Posterior cingulate gyrus (tissue), 11 donors: ENCODE measurements at places on chromosomes 1 and 21.

- DNase-seq = no peak
Measured at GRCh38 chr21:15333951-15334350, 269.2 kb upstream of the NRIP1 start.

DNA sequence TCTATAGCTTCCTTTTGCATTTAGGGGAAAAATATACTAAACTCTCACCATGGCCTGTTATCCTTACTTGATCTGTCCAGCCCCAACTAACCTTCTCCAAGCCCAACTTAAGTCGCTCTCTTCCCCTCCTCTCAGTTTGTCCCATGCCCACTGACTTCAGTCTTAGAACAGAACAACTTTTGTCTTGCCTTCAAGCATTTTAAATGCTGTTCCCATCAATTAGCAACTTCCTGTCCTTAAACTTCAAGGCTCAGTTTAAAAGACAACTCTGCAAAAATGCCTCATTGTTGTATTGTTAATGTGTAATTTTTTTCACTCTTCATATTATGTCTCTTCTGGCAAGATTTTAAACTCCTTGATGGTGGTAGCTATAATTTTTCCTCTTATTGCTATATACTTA, 526.9 kb downstream of the NEGR1 start:
- no peak for DNase-seq

DNA sequence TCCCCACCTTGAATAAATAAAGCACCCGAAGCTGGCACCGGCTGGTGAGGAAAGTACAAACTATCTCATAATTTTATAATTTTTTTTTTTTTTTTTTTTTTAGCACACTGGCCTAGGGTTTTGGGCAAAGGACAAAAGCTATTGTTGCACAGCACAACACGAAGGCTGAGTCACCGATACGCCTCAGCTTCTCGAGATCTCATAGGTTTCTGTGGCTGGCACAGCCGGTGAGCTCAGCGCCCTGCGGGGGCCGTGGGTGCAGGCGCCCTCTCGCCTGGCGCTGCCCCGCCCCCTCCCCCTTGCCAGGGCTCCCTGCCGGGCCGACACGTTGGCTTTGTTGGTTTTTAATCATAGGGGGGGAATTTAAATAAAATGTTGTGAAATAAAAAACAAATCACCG, 17.2 kb downstream of the CASZ1 start:
- peak; percentile 61 for DNase-seq

DNA sequence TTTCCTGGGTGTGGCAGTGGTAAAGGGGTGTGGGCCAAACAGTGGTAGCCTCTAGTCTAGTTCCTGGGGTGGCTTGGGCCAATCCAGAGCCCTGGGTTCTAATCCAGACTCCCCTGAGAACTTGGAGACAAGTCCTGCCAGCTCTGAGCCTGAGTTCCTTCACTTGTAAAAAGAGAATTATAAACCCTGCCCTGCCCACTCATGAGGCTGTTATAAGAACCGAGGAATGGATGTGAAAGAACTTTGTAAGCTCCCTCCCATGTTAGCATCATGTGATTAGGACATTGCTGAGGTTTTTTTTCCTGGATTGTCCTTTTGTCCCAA, 131.0 kb downstream of the RRAGC start:
- DNase-seq = no peak

GRCh38 chr1:48023488-48023887, 26.3 kb upstream of the TRABD2B start:
- no peak for DNase-seq

GRCh38 chr1:9691108-9691445, 39.5 kb downstream of the PIK3CD start:
- DNase-seq = no peak

- DNase-seq = no peak
Measured at GRCh38 chr1:25676488-25676887, 59.9 kb downstream of the MAN1C1 start.

- no peak for DNase-seq
Measured at GRCh38 chr1:56824271-56824670, 5.1 kb upstream of the FYB2 start.

DNA sequence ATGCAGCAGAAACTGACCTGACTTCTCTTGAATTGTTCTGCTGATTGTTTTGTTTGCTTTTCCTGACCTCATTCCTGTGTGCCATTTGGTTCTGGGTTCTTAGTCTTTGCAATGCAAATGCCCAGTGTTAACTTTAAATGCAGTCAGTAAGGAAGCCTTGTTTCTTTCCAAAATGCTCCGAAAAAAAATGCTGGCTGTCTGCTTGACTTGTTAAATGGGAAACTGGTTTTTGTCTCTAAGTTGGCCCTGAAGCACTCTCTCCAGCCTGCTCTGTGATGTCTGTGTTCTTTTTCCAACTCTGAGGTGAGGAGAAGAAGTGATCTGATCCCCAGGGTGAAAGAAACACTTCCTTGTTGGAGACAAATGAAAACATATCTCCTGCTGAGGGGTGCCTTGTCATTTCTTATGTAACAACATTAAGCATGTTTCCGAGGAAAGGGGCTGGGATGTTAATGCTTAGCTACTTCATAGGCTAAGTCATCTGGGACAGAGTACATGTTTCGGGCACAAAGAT, 256.3 kb upstream of the ADGRL4 start:
- no peak for DNase-seq

DNA sequence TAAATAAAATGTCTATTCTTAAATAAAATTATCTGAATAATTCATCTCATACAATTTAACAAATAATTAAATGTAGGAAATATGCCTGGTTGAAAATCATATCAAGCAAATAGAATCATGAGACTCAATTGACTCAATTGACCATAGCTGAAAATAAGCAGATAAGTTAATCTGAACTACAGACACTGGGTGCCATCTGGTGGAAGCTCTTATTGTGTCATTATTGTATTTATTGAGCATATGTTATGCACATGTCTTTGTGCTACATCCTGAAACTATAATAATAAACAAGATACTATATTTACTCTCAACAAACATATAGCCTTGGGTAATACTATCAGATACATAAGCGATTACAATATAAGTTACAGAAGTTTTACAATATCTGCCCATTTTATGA, 41.0 kb downstream of the BRINP3 start:
- DNase-seq = no peak
